ENCODE measurements at places on chromosomes 4 and X.

DNA sequence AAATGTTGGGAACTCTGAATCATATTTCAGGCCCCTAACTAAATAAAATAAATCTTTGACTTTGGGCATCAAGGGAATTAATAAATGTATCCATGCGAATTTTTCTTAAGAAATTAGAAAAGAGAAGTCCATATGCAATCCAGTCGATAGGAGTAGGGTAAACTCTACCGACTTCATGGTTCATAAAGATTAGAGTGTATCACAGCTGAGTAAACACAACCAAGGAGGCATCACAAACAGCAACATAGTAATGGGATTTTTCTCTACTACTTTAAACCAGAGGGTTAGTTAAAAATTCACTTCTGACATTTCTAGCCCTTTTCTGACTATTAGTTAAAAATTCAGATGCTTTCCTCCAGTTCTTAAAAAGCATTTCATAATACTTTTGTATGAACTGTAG lies 19.9 kb downstream of the SEPTIN11 start:
- DNase-seq, result no peak

DNA sequence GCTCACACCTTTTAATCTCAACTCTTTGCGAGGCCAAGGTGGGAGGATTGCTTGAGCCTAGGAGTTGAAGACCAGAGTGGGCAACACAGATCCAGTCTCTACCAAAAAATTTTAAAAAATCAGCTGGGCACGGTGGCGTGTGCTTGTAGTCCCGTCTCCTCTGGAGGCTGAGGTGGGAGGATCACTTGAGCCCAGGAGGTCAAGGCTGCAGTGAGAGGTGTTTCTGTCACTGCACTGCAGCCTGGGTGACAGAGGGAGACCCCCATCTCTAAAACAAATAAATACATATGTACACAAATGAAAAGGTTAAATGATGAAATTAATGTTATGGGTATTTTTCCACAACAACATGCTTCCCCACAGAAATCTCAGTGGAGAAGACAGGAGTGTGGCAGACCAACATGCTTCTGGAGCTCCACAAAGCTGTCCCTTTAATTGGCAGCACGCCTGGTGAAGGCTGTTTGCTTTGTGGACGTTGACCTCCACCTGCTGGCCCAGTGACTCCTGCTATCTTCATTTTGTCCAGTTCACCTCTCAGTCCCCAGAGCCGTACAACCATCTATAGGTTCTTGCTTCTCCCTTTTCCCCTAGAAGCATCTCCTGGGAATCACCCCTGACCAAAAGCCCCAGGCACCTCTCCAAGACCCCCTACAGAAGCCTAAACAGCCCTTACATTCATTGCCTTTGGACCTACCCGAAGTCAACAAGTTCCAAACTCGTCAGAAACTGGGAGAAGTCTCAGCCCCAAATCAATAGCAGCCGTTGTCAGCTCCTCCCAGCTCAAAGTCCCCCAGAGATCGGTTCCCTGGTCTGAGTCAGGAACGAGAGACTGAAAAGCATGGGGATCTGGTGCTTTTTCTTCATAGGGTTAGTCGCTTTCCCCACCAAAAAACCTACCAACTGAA lies 36.4 kb upstream of the CD99 start:
- no peak for DNase-seq

- DNase-seq, result no peak
Measured at GRCh38 chrX:133444952-133445831, 29.9 kb upstream of the GPC4 start.

DNA sequence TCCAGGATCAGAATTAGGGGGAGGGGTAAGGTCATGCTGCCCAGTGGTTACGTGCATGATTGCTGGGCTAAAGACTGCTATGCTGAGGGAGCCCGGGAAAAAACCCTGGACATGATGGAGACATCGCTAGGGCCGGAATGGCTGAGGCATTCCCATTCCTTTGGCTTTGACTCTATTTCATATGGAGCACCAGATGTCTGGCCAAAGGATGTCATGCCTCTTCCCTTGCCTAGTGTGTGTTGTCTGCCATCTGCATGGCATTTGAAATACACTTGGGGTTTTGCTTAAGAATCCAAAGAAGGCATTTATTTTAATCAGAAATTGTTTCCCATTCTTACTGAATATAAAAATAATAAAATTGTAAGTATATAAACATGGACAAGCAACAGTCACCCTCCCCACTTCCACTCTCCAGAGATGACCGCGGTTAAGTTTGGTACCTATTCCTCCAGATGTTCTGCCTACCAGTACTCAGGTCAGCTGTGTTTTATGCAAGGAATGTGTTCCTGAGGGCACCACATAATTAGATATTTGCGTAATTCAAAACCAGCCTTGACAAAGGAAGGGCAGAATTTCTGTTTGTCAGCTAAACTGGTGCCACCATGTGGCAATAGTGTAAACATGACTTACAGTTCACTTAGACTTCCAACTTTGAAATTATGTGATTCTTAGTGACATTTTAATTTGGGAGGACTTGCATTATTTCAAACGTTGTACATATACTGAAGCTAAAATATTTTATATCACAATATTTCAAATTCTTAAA lies 105.9 kb downstream of the CT47B1 start:
- peak; percentile 57 for DNase-seq

GRCh38 chr4:5783486-5783885 lies 72.5 kb downstream of the EVC start:
- DNase-seq, result no peak
